ENCODE measurements at places on chromosomes 7 and 10. TPM values are rescaled to one million over a fixed set of nuclear protein-coding genes. Genes with fewer than 3 reads are reported as not detected.

GRCh38 chr10:94103801-94104221 is 110.1 kb downstream of the PLCE1 start:
- DNase-seq = no peak

GRCh38 chr7:45716380-45717203 is 142.4 kb downstream of the ADCY1 start:
- no peak for DNase-seq

GRCh38 chr7:130095812-130096211 is 25.5 kb downstream of the KLHDC10 start:
- no peak for DNase-seq

GRCh38 chr7:233249-234035 is 41.1 kb downstream of the FAM20C start:
- DNase-seq = no peak

DNA sequence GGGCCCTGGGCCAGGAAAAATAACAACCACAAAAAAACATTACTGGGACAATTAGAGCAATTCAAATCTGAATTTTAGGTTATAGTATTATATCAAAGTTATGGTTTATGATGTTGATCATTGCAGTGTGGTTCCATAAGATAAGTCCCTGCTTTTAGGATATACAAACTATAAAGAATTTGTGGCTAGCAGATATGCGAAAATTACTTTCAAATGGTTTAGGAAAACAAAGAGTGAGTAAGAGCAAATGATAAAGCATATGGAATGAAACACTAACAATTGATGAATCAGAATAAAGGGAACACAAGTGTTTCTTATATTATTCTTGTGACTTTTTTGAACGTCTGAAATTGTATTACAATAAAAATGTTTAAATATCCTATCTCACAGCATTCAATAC is 64.4 kb upstream of the HECTD2 start:
- no peak for DNase-seq

DNA sequence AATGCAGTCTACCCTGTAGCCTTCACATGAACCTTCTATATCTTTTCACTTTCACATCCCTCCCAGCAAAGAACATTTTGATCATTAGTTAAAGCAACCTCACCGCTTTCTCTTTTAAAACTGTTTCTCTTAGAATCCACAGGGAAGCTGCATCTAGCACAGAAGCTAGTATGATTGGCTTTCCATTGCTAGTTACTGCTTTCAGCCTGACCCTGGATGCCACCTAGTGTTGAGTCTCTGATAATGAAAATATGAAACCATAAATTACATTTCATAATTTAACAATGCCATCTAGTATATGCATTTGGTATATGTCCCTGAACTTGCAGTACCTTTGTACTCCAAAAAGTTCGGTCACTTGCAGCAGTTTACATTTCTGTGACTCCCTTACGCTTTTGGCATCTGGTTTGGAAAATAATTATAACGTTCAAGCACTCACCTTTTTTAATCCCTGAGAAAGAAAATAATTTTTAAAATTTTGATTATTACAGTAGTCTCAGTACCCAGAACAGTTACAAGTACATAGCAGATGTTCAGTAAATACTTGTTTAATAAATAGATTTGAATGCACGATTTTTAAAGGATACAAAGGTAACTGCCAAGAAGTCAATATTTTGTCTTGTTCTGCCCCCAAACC is 22.7 kb downstream of the CISD1 start:
- DNase-seq = peak; percentile 70

- DNase-seq = no peak
Observed at GRCh38 chr10:9198611-9199010, 1144.1 kb downstream of the GATA3 start.

GRCh38 chr10:60989400-60989876 is 45.5 kb upstream of the RHOBTB1 start:
- DNase-seq = peak; percentile 70

Gene SPDYE8
- total RNA-seq = not detected

Gene SPACDR
- 2.4 TPM for total RNA-seq

Gene PLAU
- total RNA-seq = 0.85 TPM

Gene ITIH5
- not detected for total RNA-seq
